NCI-H2171 (cell line): ENCODE measurements at places on chromosomes 11 and 22.
A peak's percentile ranks its signal among the peaks of the same experiment; 100 is the strongest.

GRCh38 chr11:9990221-9990973 is 303.6 kb downstream of the SBF2 start:
- no peak for DNase-seq

- no peak for DNase-seq
Measured at GRCh38 chr11:12581923-12582322, 92.3 kb upstream of the TEAD1 start.

DNA sequence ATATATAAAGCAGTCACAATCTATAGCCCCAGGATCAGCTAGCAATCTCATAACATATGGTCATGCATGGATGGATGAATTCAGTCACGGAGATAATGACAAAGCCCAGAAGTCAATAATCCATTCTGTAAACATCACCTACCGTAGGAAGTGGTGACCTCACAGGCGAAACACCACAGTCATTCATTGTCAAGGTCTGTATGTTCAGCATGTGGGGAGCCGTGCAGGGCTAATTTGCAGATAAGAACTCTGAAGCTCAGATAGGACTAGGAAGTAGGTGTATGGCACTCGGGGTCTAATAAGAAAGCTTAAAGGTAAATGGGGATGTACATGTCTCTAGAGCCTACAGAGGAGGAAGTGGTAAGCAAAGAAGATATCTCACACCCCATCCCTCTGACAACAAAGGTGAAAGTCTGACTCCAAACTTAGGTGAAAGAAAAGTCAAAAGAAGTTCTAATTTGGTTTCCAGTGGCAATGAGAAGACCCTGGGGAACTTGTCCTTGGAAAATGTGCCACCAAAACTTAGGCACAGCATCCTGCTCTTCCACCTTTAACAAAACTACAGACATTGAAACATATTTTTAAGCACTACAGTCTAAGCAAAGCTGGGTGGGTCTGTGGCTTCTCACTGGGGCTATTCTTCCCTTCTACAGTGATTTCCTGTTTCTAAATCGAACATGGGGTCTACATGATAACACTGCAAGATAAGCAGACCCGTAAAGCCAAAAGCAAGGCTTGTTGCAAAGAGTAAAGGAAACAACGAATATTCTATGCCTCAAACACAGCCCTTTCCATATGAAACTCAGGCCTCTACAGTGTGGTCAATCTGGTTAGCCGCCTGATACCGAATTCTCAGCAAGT is 5.2 kb downstream of the CRTAM start:
- no peak for DNase-seq

DNA sequence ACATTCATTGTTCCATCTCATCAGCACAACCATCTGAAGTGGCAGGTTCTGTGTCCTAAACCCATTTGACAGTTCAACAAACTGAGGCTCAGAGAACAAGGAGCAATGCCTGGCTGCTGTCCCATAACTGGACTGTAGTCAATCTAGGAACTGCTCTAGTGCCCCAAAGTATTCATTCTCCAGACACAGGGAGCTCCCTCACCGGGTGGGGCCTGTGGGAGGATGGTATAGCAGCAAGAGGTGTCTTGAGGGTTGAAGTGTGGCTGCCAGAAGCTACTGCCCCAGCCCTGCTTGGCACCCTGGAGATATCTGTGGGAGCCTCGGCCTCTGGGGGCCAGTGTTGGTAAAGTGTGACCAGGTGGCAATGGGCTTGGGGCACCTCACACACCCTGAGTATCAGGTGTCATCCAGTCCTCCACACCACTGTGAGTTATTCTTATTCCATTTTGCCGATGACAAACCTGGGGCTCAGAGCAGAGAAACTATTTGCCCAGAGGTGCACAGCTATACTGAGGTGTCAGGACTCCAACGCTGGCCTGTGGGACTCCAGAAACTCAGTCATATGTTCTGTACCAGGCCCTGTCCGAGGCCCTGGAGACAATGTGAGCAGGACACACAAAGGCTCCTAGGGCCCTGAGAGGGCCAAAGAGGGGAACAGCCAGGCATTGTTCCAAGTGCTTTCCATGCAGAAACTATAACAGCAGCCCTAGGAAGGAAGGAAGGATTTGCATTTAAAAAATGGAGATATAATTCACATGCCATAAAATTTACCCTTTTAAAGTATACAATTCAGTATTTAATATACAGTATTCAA is 46.0 kb upstream of the KLHL35 start:
- no peak for DNase-seq

DNA sequence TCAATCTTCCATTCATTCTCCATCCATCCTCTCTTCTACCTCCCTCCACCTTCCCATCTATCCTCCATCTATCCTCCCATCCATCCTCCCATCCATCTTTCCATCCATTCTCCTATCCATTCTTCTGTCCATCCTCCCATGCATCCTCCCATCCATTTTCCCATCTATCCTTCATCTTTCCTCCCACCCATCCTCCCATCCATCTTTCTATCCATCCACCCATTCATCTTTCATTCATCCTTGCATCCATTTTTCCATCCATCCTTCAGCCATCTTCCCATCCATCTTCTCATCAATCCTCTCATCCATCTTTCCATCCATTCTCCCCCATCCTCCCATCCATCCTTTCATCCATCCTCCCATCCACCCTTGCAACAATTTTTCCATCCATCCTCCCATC is 27.5 kb downstream of the IGLL1 start:
- DNase-seq: no peak

GRCh38 chr11:122816761-122817520 is 21.4 kb upstream of the CRTAM start:
- no peak for DNase-seq

GRCh38 chr11:27012234-27012921 is 18.5 kb downstream of the FIBIN start:
- no peak for DNase-seq

DNA sequence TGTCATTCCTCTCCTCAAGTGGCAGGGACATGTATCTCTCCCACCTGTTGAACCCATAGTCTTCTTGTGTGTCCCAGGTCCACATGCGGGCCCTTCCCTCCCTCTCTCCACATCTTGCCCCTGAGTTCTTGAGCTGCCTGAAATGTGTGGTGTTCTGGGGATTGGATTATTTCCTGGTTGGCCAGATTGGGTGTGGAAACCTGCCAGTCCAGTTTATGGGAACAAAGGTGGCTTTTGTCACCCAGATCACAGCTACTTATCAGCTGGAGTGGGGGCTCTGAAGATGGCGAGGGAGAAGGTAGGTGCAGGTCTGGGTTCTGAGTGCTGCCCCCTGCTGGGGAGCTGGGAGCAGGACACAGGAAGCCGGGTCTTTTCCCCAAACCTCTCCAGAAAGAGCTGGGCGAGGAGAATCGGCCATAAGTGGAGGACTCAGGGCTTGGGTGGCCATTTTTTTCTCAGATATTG is 14.2 kb downstream of the DTX4 start:
- no peak for DNase-seq

- no peak for DNase-seq
Measured at GRCh38 chr11:61482513-61482912, 26.0 kb upstream of the LRRC10B start.

GRCh38 chr22:36863979-36864378 is 3.2 kb downstream of the NCF4 start:
- no peak for DNase-seq

DNA sequence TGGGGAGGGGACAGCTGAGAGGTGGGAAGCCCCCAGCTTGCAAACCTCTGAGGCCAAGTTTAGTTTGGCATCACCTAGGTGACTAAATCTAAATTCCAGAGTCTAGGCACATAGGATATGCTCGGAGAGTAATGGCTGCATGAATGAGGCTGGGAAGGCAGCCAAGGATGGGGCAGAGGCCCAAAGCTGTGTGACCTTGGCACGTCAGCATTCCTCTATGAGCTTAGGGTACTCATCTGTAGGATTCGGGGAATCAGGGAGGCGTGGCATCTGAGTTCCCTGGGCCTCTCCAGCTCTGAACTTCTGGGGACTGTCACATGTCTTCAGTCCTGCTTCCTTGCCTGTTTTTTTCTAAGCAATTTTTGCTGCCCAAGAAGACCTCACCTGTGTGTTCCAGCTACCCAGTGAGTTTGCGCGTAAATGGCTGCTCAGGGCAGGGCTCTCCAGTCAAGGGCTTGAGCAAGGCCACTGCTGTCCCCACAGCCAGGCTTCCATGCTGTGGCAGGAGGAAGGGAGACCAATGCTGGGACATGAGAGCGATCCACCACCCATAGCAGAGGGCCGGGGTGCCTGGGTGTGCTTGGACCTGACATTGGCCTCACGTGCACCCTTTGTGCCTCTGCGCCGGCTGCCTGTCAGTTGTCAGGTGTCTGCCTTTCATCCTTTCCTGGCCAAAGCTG is 13.9 kb downstream of the DAGLA start:
- no peak for DNase-seq

- no peak for DNase-seq
Measured at GRCh38 chr11:76665172-76665571, 5.4 kb downstream of the LRRC32 start.

GRCh38 chr11:78821371-78822306 is 247.0 kb upstream of the NARS2 start:
- no peak for DNase-seq

DNA sequence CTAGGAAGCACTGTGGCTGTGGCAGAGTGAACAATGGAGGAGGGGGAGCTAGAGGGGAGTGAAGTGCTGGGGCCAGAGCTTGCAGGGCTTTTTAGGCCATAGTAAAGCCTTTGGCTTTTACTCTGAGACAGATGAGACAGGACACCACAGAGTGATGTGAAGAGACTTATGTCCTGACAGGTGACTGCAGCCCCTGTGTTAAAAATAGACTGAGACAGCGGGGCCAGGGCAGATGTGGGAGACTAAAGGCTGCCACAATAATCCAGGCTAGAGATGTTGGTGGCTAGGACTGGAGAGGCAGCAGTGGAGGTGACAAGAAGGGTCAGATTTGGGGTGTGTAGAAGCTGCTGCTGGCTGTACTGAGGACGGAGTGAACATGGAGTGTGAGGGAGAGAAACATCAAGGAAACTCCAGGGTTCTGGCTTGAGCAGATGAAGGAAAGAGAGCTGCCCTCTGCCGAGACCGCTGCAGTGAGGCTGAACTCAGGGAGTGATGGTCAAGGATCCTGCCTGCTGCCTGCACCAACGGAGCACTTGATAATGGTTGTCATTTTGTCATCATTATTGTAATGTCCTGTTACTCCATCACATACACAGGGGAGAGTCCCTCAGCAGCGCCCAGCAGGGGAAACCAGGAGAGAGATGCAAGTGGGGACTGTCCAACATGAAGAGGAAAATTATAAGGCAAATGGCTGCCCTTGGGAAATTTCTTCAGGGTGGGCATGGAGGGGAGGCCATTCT is 27.4 kb downstream of the SLC43A1 start:
- no peak for DNase-seq

- no peak for DNase-seq
Measured at GRCh38 chr22:48690583-48691317, 1136.9 kb downstream of the BRD1 start.

GRCh38 chr11:66363805-66364535 is 7.6 kb downstream of the SLC29A2 start:
- DNase-seq: no peak

DNA sequence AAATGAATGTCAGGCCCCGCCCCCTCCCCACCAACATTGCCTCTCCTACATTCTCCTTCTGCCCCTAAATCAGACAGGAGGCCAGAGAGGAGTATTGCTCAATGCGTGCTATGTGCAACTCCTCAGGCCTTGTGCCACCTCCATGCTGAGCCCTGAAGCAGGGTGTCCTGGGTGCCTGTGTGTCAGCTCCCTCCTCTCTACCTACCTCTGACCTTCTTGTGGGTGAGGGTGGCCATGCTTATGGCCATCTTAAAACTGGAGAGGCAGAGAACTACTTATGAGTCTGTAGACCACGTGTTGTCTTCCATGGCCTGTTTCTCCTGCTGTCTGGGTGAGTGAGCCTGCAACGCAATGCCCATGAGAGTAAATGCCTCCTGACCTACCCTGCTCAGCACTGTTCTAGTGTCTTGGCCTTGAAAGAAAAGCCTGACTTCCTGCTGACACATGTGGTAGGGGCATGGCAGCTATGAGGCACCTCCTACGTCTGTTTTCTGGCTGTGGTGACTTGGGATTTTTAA is 10.5 kb downstream of the MCAM start:
- no peak for DNase-seq

- DNase-seq: no peak
Measured at GRCh38 chr11:108032800-108033199, 24.1 kb downstream of the CUL5 start.

DNA sequence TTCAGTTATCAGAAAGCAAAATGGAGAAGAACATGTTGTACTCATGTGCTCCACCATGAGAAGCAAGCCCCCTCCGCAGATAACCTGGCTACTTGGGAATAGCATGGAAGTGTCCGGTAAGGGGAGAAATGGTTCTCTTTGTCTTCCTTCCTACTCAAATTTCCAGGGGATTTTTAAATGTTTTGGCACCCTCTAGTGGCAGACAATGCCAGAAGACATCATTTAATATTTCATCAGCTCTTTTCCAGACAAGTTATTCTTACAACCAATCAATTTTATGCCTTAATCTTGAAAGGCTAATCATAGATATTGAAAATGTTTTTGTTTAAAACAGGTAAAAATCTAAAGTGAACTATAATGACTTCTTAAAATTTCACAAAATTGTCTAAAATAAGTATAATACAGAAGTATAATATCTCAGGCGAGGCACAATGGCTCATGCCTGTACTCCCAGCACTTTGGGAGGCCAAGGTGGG is 15.7 kb downstream of the CRTAM start:
- DNase-seq: peak; percentile 30

DNA sequence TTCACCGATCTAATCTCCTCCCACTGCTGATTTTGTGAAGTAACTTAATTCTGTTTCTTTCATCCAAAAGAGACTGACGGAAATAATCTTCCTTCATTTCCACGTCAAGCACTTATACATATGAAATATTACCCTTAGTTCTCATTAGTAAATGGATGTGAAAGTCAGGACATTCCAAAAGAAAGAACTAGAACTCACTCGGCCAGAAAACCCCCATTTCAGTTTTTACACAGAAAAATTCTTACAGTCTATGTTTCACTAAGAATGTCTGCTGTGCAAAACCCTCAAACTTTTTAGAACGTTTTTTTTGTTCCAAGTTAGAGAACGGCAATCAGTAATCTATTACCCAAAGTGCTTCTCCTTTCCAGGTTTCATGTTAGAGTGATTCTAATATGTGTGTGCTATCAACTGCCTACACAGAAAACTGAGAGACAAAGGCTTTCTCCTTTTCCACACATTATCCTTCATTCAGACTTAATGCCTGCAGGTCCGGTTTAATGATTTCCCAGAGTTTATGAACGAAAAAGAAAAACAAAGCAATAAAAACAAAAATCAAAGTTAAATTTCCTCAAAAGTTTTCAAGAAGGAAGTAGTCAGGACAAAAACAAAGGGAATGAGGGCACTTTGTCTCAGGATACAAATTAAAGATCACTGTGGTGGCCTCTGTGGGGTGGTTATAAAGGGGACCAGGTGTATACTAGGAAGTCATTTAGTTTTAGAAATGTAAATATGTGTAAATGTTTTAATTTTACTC is 11.3 kb upstream of the SESN3 start:
- no peak for DNase-seq
